ENCODE measurements at places on chromosomes 16 and 17. TPM values are rescaled to one million over a fixed set of nuclear protein-coding genes. Genes with fewer than 3 reads are reported as not detected.

GRCh38 chr17:79219208-79219935, 144.7 kb downstream of the ENGASE start:
- no peak for ATAC-seq

GRCh38 chr16:48330189-48330840, 54.9 kb downstream of the SIAH1 start:
- no peak for ATAC-seq

EMP2 gene
- 65.7 TPM for total RNA-seq

DNA sequence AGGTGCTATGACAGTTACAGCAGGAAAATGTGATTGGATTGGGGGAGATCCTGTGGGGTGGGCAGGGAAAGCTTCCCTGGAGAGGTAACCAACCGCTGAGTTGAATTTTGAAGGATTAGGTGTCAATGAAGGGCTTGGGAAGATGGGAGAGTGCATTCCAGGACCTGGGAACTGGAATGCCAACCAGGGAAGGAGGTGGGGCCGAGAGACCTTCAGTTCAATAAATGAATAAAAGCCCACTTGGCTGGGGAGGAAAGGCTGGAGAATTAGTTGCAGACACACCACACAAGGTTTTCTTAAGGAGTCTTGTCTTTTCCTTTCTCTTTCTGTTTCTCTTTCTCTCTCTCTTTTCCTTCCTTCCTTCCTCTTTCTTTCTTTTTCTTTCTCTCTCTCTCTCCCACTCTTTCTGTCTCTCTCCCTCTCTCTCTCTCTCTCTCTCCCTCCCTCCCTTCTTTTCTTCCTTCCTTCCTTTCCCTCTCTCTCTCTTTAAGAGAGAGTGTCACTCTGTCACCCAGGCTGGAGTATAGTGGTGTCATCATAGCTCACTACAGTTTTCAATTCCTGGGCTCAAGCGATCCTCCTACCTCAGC, 3.3 kb downstream of the USP43 start:
- ATAC-seq = no peak

DNA sequence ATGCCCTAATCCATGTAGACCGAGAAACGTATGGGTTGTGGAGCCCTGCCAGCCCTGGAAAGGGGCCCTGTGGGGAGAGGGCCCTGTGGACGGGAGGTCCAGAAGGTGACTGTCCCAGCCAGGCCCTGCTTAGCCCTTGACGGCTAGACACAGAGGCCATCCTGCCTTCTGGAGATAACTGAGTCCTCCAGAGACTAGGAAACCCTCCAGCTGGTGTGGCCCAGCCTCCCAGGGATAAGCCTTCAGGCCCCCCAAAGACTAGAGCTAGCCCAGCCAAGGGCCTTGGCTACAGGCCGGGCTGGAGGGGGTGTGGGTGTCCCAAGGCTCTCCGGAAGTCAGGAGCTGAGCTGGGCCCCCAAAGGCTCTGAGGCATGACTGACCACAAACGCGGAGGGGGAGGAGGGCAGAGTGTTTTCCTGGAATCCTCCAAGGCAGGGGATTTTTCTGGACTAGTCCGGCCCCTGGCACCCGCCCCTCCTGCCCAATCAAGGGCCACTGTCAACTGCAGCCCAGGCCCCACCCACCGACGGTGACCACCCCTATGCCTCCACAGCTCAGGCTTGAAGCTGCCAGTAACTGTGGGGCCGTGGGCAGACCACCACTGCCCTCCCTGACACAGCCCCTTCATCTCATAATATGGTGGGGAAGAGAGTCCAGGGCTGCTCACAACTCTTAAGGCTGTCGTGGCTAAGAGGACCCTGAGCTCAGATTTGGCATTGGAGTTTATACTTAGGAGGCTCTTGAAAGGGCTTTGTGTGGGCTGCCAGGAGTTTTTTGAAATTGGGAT, 885 bp upstream of the VASN start:
- peak; percentile 20 for ATAC-seq

KRTAP9-2 gene
- not detected for total RNA-seq

GRCh38 chr16:84635702-84636101, 12.6 kb upstream of the KLHL36 start:
- ATAC-seq = peak; percentile 67

SOST gene
- not detected for total RNA-seq

DNA sequence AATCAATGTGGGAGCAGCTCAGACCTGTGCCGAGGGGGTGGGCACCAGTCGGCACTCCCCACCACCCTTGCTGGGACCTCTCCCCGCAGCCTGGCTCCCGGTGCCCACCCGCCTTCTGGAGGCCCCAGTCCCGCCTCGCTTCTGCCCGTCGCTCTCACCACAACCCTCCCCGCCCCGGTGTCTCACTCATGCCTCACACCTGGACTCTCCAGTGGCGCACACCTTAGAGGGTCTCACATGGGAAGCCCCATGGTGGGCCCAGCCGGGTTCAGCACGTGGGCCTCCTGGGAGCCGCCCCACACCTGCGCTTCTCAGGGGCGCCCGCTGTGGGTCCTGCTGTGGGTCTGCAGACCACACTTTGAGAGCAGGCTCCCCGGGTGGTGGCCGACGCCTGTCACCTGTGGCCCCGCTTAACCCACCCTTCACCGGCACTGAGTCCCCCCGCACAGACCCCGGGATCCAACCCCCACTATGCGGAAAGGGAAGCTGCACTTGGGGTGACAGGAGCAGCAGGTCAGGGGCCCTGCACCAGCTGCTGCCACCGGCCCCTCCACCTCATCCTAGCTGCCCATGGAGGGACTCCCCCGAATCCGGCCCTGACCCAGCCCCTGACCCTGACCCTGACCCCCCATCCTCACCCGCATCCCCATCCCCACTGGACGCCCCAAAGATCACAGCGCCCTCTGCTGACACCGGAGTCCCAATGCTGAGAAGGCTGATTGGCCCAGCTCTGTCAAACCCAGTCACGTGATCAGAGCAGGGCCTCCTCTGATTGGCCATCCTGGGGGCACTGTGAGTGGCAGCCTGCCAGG, 27.4 kb upstream of the SLC38A10 start:
- no peak for ATAC-seq

UBE2Z gene
- 54.4 TPM for total RNA-seq

CTF1 gene
- total RNA-seq = 6.9 TPM
